Fibroblast of skin of right biceps (primary cell): ENCODE measurements at places on chromosomes 13 and 19.

GRCh38 chr13:93875547-93875946 lies 603.9 kb downstream of the DCT start:
- DNase-seq: peak; percentile 84

- no peak for DNase-seq
Measured at GRCh38 chr19:17883627-17884410, 12.1 kb downstream of the SLC5A5 start.

DNA sequence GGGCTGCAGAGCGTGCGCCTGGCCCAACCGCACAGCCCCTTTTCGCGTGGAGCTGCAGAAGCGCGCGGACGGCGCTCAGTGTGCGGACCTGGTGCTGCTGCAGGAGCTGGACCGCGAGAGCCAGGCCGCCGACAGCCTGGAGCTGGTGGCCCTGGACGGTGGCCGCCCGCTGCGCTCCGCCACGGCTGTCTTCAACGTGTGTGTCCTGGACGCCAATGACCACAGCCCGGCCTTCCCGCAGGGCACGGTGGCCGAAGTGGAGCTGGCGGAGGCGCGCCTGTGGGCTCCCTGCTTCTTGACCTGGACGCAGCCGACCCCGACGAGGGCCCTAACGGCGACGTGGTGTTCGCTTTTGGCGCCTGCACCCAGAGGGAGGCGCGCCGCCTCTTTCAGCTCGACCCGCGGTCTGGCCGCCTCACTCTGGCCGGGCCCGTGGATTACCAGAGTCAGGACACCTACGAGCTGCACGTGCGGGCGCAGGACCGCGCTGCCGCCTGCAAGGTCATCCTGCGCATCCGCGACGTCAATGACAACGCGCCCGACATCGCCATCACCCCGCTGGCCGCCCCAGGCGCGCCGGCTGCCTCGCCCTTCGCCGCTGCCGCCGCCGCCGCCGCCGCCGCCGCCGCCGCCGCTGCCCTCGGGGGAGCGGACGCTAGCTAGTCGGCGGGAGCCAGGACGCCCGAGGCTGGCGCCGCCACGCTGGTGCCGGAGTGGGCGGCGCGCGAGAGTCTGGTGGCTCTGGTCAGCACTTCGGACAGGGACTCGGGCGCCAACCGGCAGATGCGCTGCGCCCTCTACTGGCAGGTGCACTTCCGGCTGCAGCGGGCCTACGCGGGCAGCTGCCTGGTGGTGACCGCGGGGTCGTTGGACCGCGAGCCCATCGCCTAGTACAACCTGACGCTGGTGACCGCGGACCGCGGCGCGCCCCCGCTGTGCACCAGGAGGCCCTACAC lies 172.2 kb downstream of the OLFM4 start:
- DNase-seq: peak; percentile 68

DNA sequence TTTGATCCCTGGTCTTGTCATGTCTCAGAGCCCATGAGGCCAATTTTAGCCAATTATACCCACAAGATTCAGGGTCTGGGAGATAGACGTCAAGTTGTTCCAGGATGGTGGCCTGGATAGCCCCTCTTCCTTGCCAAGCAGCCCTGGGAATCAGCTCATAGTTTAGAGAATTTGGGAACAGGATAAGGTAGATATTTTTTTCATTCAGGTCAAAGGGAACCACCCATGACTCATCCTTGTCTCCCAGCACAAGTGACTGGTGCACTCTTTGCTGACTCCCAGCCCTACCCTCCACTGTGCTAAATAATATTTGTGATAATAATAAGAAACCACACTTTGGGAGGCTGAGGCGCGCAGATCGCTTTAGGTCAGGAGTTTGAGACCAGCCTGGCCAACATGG lies 17.1 kb upstream of the S1PR4 start:
- DNase-seq: peak; percentile 28

GRCh38 chr19:44572581-44572900 lies 40.8 kb upstream of the IGSF23 start:
- no peak for DNase-seq

DNA sequence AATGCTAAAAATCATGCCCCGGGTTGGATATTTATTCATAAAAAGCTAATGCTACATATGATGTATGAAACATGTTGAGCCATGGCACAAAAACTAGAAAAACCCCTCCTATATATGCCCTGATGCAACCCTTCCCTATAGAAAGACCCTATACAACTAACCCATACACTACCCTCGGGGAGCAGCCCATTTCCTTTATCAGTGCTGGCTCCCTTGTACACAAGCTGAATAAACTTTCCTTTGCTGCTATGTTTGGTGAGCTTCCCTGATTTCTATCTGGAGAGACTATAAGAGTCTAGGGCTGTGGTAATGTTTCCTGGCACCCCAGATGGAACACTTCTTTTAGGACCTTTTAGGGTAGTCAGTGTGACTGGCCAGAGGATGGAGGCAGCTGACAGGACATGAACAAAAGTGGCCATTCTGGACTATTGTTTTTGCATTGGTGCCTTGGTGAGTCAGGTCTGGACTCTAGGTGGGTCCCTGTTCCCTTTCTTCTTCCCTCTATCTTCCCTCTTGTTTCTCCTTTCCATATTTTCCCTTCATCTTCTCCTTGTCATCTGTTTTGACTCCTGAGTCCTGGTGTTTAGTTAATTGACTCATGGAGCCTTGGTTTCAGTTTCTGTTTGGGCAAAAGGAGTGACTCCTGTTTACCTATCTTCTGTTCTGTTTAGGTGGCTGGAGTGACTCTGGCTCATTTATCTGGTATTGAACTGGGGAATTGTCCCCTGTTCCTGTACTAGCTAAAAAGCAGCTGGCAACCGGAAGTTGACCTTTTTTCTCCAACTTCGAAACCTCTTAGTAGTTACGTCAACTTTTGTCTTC lies 1321.8 kb upstream of the PCDH9 start:
- DNase-seq: no peak

- no peak for DNase-seq
Measured at GRCh38 chr19:17393914-17394313, at the start of gene CCDC194. TSS of gene CCDC194 (minus strand) at chr19:17394196. CDS start at chr19:17394158, 38 bp downstream.

GRCh38 chr19:45765702-45766295 lies 3.3 kb downstream of the SIX5 start:
- DNase-seq: no peak

DNA sequence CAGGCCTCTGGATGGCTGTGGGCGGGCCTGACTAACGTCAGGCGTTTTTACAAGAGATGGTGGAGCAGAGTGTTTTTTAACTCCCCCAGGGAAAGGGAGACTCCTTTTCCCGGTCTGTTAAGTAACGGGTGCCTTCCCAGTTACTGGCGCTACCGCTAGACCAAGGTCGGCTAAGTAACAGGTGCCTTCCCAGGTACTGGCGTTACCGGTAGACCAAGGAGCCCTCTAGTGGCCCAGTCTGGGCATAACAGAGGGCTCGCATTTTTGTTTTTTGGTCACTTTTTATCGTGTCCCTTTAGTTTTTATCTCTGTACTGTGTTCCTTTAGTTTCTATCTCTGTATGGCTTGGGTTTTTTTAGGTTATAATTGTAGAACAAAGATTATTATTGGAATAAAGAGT lies 10.0 kb downstream of the ZNF383 start:
- DNase-seq: peak; percentile 3

GRCh38 chr13:23383151-23383550 lies 50.4 kb downstream of the SACS start:
- DNase-seq: no peak

DNA sequence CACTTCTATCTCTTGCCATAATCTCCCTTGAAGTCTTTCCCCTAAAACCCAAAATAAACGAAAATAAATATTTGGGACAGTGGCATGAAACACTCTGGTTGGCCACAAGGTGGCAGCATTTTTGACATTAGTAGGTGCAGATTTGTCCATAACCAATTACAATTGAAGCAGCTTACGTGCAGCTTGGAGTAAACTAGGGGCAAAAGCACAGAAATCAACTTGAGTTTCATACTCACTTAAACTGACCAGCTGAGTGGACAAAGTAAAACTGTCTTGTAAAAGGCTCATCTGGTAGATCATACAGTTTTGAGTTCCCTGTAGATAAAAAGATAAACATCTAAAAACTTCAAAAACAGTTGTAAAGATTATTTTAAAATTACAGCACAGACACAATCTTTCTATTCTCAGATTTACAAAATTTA lies 18.8 kb downstream of the PDCD5 start:
- peak; percentile 52 for DNase-seq

DNA sequence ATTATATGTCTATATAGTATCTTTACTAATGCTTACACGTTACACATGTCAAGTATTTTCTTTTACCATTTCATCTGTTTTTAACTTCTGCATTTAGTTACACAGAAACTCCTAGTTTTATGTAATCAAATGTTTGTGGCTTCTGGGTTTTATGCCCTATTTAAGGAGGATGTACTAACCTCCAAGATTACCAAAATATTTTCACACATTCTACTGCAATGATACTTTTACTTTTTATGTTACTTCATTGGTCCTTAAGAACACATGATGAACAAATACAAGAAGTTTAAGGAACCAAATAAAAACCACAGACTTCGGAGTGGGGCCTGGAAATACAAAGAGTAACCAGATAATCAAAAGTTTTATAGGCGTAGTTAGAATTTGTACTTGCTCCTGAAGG lies 37.2 kb downstream of the ZC3H13 start:
- peak; percentile 21 for DNase-seq

DNA sequence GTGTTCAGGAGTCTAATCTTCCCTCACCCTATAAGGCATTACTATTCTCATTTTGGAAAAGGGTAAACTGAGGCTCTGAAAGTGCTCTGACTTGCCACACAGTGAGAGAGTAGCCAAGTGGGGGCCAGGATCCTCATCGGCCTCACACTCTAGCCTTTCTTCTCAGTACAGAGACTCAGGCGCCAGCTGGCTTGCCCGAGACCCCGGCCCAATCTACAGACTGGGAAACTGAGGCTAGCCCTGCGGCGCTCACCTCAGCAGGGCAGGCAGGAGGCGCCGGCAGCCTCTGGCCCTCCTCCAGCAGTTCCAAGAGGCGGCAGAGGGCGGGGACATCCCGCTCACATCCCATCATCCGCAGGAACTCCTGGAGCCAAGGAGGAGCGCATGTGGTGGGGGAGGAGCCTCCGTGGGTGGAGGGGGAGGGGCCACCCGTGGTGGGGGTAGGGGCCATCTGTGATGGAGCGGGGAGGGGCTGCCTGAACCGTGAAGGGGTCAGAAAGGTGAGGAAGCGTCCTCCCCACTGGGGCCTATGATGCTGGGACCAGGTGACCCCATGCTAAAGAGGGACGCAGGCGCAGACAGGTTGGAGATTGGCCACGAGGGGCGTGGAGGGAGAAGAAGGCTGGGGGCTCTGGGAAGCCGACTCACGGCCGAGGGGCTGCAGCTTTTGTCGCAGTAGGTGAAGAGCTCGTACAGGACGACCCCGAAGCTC lies 8.7 kb upstream of the INSL3 start:
- DNase-seq: peak; percentile 66

- no peak for DNase-seq
Measured at GRCh38 chr19:39237200-39238184, 7.3 kb downstream of the IFNL3 start.

DNA sequence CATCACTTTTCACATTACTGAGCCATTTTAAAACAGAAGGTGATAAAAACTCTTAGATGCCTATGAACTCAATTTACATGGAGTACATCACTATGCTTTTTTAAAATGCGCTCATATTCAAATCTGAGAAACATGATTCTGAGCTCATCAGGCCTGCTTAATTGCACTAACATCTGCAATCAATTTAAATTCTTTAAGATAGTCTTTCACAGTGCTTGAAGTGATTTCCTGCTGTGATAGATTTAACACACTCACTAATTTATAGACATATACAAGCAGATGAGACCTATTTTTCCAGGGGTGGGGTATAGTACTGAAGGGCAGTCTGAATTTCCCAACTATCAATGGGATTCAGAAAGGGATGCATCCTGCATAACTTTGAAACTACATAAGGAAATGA lies 82.9 kb downstream of the DIAPH3 start:
- peak; percentile 71 for DNase-seq

DNA sequence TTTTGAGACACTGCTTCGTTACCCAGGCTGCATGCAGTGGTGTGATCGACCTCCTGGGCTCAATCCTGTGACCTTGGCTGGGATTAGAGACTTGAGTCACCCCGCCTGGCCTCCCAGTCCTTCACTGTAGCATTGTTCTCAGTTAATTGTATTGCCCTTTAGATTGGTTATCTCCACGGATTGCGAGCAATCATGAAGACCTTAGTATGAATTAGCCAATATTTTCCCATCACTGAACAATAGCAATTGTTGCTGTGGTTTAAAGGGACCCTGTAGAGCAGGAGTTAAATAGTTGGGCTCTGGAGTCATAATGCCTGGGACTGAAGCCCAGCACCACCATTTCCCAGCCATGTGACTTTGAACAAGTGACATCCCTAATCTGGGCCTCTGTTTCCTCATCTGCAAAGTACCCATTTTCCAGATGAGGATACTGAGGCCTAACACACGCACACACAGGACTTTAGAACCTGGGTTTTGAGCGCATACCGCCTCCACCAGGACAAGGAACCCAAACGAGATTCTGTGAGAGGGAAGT lies 8.4 kb downstream of the PPP1R14A start:
- DNase-seq: no peak

GRCh38 chr13:67156723-67157060 lies 73.4 kb downstream of the PCDH9 start:
- no peak for DNase-seq

DNA sequence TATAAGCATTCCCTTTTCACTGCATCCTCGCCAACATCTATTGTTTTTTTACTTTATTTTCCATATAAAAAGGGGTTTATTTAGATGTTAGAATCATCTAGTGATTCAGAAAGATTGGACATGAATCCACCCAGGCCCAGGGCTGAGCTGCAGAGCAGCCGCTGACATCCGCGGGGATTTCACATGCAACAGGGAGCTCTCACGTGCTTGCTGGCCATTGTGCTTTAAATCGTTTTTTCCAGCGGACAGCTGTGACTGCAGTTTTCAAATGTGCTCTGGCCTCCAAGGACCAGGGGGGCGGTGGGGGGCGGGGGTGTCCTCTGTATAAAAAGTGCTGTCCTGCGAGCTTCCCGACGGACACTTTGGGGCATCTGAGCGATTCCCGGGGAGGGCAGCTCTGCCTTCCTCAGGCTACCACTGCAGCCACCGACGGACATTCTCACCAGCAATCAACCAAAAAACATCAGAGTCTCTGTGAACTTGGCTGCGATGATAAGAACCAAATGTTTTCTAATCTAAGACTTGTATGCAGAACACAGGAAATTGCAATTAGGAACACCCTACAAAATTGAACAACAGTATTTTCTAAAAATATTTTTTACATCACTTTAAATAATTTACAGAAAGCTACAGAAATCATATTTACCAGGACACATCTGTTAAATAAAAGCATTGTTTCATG lies 12.6 kb downstream of the RB1 start:
- DNase-seq: no peak

DNA sequence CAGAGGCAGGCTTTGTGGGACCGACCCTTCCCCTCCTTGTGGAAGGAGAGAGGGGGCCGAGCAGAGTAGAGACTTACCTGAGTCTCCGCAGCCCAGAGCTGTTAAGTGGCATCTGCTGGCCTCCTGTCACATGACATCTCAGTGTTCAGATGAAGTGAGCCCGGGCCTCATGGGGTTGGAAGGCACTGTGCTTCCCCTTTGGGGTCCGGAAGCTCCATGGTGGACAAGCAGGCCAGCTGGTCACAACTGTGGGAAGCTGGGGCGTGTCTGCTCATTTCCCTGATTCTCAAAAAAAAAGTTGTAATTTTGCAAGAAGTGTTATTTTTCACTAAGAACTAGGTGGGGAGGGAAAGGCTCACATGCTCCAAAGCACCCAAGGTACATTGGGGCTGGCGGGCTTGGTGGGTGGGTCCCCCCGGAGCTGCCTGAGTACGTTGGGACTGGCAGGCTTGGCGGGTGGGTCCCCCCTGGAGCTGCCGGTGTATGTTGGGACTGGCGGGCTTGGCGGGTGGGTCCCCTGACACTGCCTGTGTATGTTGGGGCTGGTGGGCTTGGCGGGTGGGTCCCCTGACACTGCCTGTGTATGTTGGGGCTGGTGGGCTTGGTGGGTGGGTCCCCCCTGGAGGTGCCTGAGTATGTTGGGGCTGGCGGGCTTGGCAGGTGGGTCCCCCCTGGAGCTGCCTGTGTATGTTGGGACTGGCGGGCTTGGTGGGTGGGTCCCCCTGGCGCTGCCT lies 18.2 kb upstream of the DCUN1D2 start:
- no peak for DNase-seq
